Body of pancreas (tissue), 4 donors: ENCODE measurements at places on chromosomes 13 and 19. TPM values are rescaled to one million over a fixed set of nuclear protein-coding genes. Genes with fewer than 3 reads are reported as not detected.

DNA sequence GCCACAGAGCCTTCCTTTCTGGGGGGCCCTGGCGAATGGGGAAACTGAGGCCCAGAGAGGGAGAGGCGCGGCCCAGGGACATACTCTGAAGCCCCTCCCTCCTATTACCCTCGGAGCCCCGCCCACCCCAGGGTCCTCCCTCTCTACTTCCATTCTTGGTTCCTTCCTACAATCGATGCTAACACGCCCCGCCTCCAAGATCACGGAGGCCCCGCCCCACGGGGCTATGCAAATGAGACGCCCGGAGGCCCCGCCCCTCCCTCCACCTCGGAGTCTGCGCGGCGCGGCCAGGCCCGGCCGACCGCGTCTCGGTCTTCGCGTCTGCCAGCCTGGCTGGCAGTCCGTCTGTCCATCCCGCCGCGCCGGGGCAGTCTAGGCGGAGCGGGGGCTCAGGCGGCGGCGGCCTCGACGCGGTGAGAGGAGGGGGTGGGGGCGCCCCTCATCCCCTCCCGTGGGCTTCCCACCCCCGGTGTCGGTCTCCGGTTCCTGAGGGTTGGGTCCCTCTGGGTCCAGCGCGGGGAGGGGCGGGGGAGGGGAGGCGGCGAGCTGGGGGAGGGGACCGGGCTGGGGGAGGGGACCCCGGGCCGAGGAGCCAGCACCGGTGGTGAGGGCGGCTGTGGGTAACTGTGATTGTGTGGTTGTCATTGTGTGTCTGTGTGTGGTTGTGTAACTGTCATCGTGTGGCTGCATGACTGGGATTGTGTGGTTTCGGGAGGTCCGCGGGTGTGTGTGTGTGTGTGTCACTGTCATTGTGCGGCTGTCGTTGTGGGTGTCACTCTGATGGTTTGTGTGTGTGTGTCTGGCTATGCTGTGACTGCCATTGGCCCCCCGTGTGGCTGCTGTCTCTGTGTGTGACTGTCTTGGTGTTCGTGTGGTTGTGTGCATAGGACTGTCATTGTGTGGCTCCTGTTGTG lies at the start of gene PLPPR2:
PLPPR2 (plus strand) TSS at position 273 of the 914 bp plus-strand sequence. CDS start 2,242 bp downstream, outside the sequence.
- peak within 1 kb of the TSS; percentile 31 for H3K4me3 ChIP-seq
- H3K27ac ChIP-seq, result no peak within 1 kb of the TSS
- no peaks in the 10 kb centered on the region for H3K36me3 ChIP-seq
- H3K27me3 ChIP-seq, result no peaks in the 10 kb centered on the region
- peak; percentile 95 for DNase-seq

- no peaks in the 10 kb centered on the region for H3K36me3 ChIP-seq
- no peak overlapping the region for H3K27ac ChIP-seq
- DNase-seq, result no peak
- no peak overlapping the region for H3K4me3 ChIP-seq
These were observed 1158.5 kb downstream of the PCDH9 start for GRCh38 chr13:66071608-66072007.

- H3K4me3 ChIP-seq, result no peak overlapping the region
- no peaks in the 10 kb centered on the region for H3K4me1 ChIP-seq
- no peaks in the 10 kb centered on the region for H3K27me3 ChIP-seq
These were observed 89.3 kb upstream of the UQCRFS1 start for GRCh38 chr19:29302002-29302928.

Gene ALOX5AP
- total RNA-seq, result 12.5 TPM

Gene TRPM4
- 28.0 TPM for total RNA-seq

Gene CD22
- total RNA-seq, result 3.0 TPM

Gene SERP2
- 1.6 TPM for total RNA-seq

Gene VSTM2B
- total RNA-seq, result not detected

Gene ZNF626
- total RNA-seq, result 11.4 TPM

Gene ZNF724
- total RNA-seq, result 0.33 TPM

Gene ZNF234
- total RNA-seq, result 4.9 TPM
